ENCODE measurements at places on chromosomes 5 and 9.

DNA sequence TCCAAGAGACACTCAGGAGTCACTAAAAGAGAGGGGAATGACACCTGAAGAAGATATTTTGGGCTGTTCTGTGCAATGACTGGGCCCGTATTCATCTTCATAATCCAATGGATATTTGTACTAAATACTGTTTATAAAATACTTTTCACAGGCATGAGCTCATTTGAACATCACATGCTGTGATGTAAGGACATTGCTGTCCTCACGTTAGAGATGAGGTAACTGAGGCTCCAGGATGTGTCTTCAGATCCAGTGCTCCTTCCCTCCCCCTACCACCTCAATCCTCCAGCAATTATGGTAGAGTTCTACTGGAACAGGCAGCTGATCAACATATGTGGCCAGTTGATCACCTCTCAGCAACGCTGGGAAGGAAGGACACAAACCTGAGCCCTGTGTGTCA lies 139.4 kb upstream of the OSMR start:
- DNase-seq, result no peak

DNA sequence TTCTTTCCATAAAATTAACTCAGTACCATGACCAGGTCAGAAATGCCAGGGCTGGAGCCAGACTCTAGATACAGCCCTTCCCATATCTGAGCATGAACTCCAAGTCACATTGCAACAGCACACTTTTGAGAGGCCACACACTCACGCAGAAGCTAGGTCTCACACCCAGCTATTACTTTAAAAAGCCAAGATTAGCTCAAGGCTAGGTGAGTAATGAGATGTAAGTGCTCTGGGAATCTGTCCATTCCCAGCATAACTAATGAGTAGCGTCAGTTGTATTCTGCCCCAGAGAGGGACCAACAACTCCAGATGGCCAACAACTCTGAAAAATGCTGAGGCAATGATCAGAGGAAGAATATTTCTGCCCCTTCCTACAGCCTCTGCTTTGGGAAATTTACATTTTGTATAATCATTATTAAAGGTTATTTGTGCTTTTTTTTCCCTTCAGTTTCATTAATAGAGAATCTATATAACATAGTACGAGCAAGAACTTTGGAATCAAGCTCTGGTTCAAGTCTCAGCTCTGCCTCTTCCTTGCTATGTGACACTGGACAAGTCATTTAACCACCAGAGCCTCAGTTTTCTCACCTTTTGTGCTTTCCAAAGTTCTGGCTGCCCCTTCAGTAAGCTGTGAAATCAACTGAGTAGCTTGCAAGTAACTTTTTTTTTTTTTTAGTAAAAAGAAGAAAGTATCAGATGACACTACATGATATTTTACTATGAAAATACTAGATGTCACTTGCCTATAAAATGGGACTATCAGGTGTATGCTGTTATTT lies 118.3 kb downstream of the NR6A1 start:
- DNase-seq, result no peak

DNA sequence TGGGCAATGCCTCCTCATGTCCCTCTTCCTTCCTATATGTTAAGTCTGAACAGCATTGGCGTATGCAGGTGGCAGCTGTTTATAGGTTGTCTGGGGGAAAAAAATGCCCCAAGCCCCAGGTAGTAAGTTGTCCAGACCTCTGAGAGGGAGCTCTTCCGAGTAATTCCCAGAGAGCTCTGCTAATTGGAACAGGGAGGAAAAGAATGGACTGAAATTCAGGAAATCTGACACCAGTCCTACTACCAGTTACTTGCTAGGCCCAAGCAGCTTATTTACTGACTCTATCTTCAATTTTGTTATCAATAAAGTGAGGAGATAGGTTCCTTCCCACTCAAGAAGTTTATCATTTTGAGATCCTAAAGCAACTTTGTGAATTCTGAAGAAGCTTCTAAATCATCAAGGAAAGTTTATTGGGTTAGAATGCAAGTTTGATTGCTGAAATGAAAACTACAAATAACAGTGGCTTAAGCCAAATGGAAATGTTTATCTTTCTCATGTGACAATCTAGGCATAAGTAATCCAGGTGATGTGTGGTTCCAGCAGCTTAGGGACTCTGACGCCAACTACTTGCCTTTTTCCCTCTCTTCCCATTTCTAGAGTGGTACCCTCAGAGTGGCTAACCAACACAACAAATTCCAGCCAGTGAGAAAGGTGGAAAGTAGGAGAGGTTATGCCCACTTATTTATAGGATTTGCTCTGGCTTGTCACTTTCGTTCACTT lies 5.6 kb downstream of the STK32A start:
- no peak for DNase-seq

DNA sequence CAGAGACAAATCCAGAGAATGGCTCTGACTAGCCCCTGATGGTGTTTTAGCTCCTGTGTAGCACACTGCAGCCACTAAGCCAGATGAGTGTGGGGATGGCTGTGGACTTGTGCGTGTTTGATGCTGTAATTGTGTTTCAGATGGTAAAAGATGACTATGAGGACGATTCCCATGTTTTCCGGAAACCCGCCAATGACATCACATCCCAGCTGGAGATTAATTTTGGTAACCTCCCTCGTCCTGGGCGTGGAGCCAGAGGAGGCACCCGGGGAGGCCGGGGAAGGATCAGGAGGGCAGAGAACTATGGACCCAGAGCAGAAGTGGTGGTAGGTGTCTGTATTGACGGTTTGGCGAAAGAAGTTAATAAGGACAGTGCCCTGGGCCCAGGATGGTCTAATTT lies 38.0 kb downstream of the HABP4 start:
- no peak for DNase-seq

- no peak for DNase-seq
These were observed 382.9 kb downstream of the TMEM161B start for GRCh38 chr5:87885758-87886157.

DNA sequence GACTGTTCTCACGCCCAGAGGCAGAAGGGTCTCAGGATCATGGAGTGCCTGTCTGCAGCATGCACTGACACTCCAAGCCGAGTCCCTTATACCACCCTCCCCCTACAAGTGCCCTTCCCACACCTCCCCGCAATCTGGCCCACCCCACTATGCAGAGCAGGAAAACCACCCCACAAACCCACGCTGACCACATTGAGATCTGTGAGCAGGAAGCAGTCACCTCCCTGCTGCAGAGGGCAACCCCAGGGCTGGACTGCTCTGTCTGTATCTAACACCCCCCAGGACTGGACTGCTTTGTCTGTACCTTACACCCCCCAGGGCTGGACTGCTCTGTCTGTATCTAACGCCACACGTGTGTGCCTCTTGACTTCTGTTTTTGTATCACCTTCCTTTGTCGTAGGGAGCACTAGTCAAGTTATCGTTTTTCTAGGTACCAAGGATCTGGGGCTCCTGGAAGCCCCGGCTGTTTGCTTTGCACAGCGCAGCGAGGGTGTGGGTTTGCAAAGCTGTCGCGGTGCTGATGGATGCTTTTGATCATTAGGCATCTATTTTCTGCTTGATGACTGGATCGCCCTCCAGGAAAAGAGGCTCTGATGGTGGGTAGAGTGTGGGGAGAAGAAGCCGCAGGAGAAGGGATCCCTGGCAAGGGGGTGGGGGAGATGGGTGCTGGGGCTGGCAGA lies 21.5 kb downstream of the OLFM1 start:
- no peak for DNase-seq
